Naive thymus-derived CD4-positive, alpha-beta T cell (primary cell): ENCODE measurements at places on chromosomes 3 and 15. TPM values are rescaled to one million over a fixed set of nuclear protein-coding genes. Genes with fewer than 3 reads are reported as not detected.

The CACNA2D3 gene
- polyA plus RNA-seq, result not detected

The FBXW12 gene
- not detected for polyA plus RNA-seq

The SCN5A gene
- not detected for polyA plus RNA-seq

The HGD gene
- not detected for polyA plus RNA-seq

The ATP2C1 gene
- polyA plus RNA-seq, result 8.7 TPM

The RAD54L2 gene
- 16.6 TPM for polyA plus RNA-seq

The PIGB gene
- polyA plus RNA-seq, result 11.9 TPM

The C2CD4B gene
- not detected for polyA plus RNA-seq

The CTXN2 gene
- polyA plus RNA-seq, result not detected

The FGD5 gene
- not detected for polyA plus RNA-seq
